ENCODE measurements at places on chromosomes 11 and 22. TPM values are rescaled to one million over a fixed set of nuclear protein-coding genes. Genes with fewer than 3 reads are reported as not detected.

Gene AHNAK
- total RNA-seq, result 141 TPM

Gene KRTAP5-9
- total RNA-seq, result not detected

Gene TSSK2
- not detected for total RNA-seq

Gene NCF4
- not detected for total RNA-seq

Gene OR2D2
- total RNA-seq, result not detected

Gene ART5
- total RNA-seq, result not detected

Gene NXPE2
- not detected for total RNA-seq

Gene PANX2
- 0.54 TPM for total RNA-seq

Gene SYT9
- total RNA-seq, result 0.59 TPM

Gene PRRG4
- 4.4 TPM for total RNA-seq

Gene MPZL3
- 8.7 TPM for total RNA-seq

Gene PPP2R1B
- 46.3 TPM for total RNA-seq

Gene PRR14L
- total RNA-seq, result 14.9 TPM

Gene SLC35C1
- total RNA-seq, result 11.0 TPM

Gene JRKL
- 7.9 TPM for total RNA-seq

Gene TOB2
- total RNA-seq, result 10.1 TPM

Gene MPPED1
- not detected for total RNA-seq

Gene PARVA
- 46.4 TPM for total RNA-seq

Gene C11orf42
- total RNA-seq, result not detected

Gene RASGRP2
- not detected for total RNA-seq

Gene CHRNA10
- total RNA-seq, result 0.86 TPM

Gene SMCO4
- 33.0 TPM for total RNA-seq
